ENCODE measurements at places on chromosomes 4 and X. TPM values are rescaled to one million over a fixed set of nuclear protein-coding genes. Genes with fewer than 3 reads are reported as not detected.

CSAG2 gene
- total RNA-seq: not detected

GRCh38 chr4:13907255-13907751 lies 279.8 kb upstream of the BOD1L1 start:
- H3K4me3 ChIP-seq: no peak overlapping the region
- H3K4me1 ChIP-seq: no peaks in the 10 kb centered on the region
- H3K27ac ChIP-seq: no peak overlapping the region
- no peak for DNase-seq

RBM47 gene
- 0.74 TPM for total RNA-seq

GRCh38 chr4:76696109-76696508 lies 201.8 kb downstream of the SOWAHB start:
- peaks cover 6% of the 10 kb centered on the region for H3K4me1 ChIP-seq
- no peak overlapping the region for H3K27ac ChIP-seq
- peaks cover 52% of the 10 kb centered on the region for H3K27me3 ChIP-seq
- H3K4me3 ChIP-seq: no peak overlapping the region

DNA sequence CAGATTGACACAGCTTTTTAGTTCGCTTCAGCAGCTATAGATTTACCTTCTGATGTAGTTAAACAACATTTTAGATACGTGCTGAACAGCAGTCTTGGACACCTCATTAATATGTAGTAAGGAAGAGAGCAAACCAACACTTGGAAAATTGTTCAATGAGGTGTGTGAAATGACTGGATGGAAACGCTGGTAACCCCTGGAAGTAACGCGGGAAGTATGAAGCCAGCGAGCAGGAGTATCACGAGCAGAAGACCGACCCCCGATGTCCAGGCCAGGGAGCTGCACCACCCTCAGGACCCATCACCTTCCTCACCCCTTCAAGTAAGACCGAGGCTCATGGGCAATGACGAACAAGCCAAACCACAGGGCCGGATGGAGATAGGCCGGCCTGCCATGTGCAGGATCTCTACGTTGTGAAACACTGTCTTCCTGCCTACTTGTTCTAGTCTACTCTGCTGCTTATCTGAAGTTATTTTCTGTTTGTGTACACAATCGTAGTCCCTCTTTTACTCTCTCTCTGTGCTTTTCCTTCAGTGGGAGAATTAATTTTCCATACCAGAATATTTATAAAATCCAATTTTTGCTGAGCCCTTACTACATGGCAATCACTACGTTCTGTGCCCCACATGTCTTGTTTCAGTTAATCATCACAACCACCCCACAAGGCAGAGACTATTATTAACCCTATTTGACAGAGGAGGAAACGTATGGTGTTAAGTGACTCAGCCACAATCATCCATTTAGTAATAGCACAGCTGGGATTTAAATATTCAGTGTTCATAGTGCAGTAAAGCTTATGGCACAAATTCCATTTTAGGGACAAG lies 221.7 kb downstream of the APBB2 start:
- H3K27me3 ChIP-seq: peaks cover 10% of the 10 kb centered on the region
- DNase-seq: peak; percentile 22
- no peak overlapping the region for H3K4me3 ChIP-seq
- no peaks in the 10 kb centered on the region for H3K36me3 ChIP-seq
- H3K27ac ChIP-seq: no peak overlapping the region

DNA sequence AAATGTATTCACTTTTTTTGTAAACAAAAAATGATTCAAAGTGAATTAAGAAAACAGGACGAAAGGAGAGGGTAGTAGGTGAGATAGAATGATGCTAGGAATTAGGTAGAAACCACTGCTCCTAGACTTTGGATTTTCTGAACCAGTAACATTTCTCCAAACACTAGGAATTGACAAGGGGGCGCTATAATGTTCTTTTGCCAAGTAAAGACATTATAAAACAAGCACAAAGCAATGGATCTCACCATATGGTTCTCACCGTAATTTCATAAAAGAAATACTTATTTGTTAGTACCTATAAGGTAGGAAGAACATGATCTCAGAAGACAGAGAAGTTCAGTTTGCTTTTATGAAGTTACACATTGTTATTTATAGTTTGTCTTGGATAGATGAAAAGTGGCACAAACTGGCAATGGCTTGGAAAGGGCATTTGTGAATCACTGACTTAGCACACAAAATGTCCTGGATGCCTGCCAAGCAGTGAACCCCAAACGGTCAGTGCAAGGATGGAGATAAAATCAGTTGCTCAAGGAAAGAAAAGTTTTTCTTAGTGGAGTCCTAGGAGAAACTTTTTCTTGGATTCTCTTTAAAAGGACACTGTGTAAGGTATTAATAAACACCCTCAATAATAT lies 8.1 kb upstream of the TBC1D1 start:
- H3K27ac ChIP-seq: no peak overlapping the region
- H3K36me3 ChIP-seq: no peaks in the 10 kb centered on the region
- DNase-seq: no peak
- H3K4me3 ChIP-seq: no peak overlapping the region
- H3K4me1 ChIP-seq: peaks cover 12% of the 10 kb centered on the region

- H3K27ac ChIP-seq: peak overlapping the region; percentile 82
- H3K27me3 ChIP-seq: no peaks in the 10 kb centered on the region
- DNase-seq: peak; percentile 48
- no peaks in the 10 kb centered on the region for H3K36me3 ChIP-seq
Measured at GRCh38 chr4:148216866-148217814, 225.1 kb downstream of the NR3C2 start.

DNA sequence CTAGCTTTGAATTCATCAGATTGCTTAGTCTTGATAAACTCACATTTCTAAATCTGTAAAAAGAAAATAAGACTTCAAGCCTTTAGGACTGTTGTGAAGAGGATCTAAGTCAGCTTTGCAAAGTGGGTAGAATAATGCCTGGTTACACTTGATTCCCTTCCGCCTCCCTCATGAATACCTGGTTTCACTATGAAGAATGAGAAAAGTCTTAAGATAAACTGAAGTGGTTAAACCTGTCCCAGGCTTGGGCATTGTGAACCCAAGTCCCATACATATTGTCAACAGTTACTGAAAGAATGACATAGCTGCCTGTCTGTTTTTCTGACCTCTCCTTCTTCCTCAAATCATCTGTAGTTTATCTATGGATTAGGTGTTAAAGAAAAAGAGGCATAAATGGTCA lies 16.7 kb upstream of the GBA3 start:
- H3K4me1 ChIP-seq: peaks cover 62% of the 10 kb centered on the region
- no peaks in the 10 kb centered on the region for H3K36me3 ChIP-seq
- no peaks in the 10 kb centered on the region for H3K27me3 ChIP-seq
- no peak for DNase-seq
- no peak overlapping the region for H3K4me3 ChIP-seq

ERAS gene
- total RNA-seq: not detected

GRCh38 chrX:110178179-110178865 lies 139.6 kb downstream of the AMMECR1 start:
- H3K27ac ChIP-seq: no peak overlapping the region
- H3K27me3 ChIP-seq: no peaks in the 10 kb centered on the region
- peaks cover 12% of the 10 kb centered on the region for H3K4me1 ChIP-seq

HS6ST2 gene
- total RNA-seq: 0.14 TPM

DNA sequence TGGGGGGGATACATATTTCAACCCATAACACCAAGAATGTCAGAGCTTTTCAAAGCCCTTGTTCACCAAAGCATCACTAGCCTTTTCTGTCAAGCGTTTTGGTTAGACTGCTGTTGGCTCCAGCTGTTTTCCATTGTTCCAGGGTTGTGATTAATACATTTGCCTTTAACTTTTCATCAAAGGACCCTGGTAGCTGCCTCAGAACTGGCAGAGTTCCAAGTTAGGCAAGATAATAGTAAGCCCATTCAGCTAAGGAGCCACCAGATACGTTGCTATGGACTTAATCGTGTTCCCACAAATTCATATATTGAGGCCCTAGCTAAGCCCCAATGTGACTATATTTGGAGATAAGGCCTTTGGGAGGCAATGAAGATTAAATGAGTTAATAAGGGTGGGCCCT lies 37.1 kb downstream of the ENOPH1 start:
- H3K27ac ChIP-seq: no peak overlapping the region
- H3K4me3 ChIP-seq: no peak overlapping the region
- DNase-seq: no peak
- no peaks in the 10 kb centered on the region for H3K27me3 ChIP-seq

DNA sequence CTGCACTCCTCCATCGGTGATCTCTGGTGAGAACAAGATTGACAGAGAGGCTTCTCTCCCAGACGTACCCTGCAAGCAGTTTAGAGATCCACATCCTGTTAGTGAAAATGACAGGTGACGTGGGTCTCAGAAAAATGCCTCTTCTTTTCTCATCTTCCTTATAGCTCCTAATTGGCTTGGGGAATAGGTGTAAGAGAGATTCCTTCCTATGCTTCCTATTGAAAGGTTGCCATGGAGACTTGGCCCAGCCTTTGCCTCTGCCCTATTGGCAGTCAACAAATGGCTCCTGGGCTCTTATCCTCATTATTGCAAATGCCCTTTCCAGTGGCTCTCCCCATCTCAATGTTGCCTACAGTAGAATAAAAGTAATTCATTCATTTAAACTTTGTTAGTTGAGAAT lies 26.5 kb upstream of the DGKK start:
- H3K4me1 ChIP-seq: no peaks in the 10 kb centered on the region
- H3K4me3 ChIP-seq: no peak overlapping the region
- DNase-seq: no peak
- peaks cover 12% of the 10 kb centered on the region for H3K27me3 ChIP-seq
- H3K36me3 ChIP-seq: no peaks in the 10 kb centered on the region

DNA sequence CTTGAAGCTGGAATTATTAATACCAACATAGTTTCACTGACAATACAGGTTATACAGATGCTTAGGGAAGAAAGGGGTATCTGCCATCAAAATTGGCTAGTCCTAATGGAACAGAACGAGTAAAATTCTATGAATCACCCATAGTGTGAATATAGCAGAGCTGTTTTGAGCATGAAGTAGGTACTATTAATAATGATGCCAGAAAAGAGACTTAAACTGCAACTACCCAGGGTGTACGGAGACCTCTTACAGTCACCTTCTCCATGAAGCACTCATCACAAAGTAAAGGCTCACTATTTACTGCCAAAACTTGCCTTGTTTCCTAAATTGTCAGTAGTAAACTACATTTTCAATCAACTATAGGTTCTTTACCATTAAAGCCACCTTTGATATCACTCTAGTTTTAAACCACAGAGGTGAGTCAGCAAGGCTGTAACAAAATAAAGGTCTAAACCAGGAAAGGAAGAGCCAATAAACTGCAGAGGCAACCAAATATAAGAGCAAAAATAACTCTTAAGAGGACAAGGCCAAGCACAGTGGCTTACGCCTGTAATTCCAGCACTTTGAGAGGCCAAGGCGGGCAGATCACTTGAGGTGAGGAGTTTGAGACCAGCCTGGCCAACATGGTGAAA lies 114.4 kb downstream of the FRYL start:
- no peak for DNase-seq
- H3K27ac ChIP-seq: peak overlapping the region; percentile 46
- no peaks in the 10 kb centered on the region for H3K27me3 ChIP-seq

- H3K36me3 ChIP-seq: no peaks in the 10 kb centered on the region
- DNase-seq: no peak
- peaks cover 10% of the 10 kb centered on the region for H3K27me3 ChIP-seq
- no peak overlapping the region for H3K4me3 ChIP-seq
- no peak overlapping the region for H3K27ac ChIP-seq
Measured at GRCh38 chr4:37367901-37368300, 123.4 kb downstream of the NWD2 start.

LRAT gene
- total RNA-seq: not detected

FGA gene
- not detected for total RNA-seq

- H3K36me3 ChIP-seq: no peaks in the 10 kb centered on the region
- H3K4me3 ChIP-seq: no peak overlapping the region
- DNase-seq: no peak
- H3K27me3 ChIP-seq: peaks cover 10% of the 10 kb centered on the region
Measured at GRCh38 chr4:99586797-99587196, 12.2 kb downstream of the MTTP start.

DNA sequence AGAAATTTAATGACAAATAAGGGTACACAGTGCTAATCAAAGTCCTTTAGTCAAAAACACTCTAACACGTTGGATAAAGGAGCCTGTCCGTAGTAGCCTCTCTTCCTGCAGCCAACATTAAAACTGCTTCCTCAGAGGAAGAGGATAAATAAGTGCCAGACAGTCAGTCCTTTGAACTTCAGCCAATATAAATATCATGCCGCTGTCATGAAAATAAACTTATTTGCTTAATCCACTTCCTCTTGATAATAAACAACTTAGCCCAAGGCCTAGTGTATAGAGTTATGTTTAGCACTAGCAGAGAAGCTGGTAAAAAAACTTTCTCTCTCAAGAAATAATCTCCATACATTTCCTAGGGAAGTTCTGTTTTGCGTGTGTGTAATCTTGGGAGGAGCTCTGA lies 196.7 kb downstream of the HS3ST1 start:
- no peak overlapping the region for H3K4me3 ChIP-seq
- H3K27ac ChIP-seq: no peak overlapping the region
- H3K36me3 ChIP-seq: no peaks in the 10 kb centered on the region
- no peak for DNase-seq
- no peaks in the 10 kb centered on the region for H3K4me1 ChIP-seq
- no peaks in the 10 kb centered on the region for H3K27me3 ChIP-seq

DNA sequence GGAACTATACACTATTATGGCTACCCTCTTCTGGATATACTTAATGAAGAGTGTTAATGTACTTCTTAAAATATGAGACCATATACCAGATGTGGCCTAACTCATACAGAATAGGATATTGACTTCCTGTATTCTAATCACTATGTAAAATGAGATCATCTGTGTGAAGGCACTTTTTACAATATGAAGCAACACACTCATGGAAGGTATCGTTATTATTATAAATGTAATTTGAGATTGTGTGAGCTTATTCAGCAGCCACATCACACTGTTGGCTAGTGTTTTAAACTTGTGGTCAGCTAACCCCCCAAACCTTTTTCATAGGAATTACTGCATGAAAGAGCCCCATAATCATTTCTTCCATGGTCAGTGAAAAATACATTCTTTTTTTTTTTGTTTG lies 281.8 kb upstream of the TEX13A start:
- H3K36me3 ChIP-seq: no peaks in the 10 kb centered on the region
- no peak overlapping the region for H3K4me3 ChIP-seq
- no peaks in the 10 kb centered on the region for H3K4me1 ChIP-seq
- no peak overlapping the region for H3K27ac ChIP-seq
- no peak for DNase-seq
- no peaks in the 10 kb centered on the region for H3K27me3 ChIP-seq

- H3K27me3 ChIP-seq: no peaks in the 10 kb centered on the region
- H3K4me1 ChIP-seq: peaks cover 23% of the 10 kb centered on the region
- H3K4me3 ChIP-seq: no peak overlapping the region
- DNase-seq: peak; percentile 87
- H3K27ac ChIP-seq: peak overlapping the region; percentile 69
- H3K36me3 ChIP-seq: no peaks in the 10 kb centered on the region
Measured at GRCh38 chrX:49291615-49292337, 11.7 kb upstream of the GAGE10 start.

SSX1 gene
- total RNA-seq: not detected

TLR1 gene
- total RNA-seq: 1.5 TPM

All from activated CD8-positive, alpha-beta T cell treated with anti-CD3 and anti-CD28 coated beads for 36 hours (primary cell).